Activated CD4-positive, alpha-beta T cell treated with anti-CD3 and anti-CD28 coated beads, Interleukin-2, amount 50 U/mL, for 24 hours (primary cell): ENCODE measurements at places on chromosomes 2 and 18.

DNA sequence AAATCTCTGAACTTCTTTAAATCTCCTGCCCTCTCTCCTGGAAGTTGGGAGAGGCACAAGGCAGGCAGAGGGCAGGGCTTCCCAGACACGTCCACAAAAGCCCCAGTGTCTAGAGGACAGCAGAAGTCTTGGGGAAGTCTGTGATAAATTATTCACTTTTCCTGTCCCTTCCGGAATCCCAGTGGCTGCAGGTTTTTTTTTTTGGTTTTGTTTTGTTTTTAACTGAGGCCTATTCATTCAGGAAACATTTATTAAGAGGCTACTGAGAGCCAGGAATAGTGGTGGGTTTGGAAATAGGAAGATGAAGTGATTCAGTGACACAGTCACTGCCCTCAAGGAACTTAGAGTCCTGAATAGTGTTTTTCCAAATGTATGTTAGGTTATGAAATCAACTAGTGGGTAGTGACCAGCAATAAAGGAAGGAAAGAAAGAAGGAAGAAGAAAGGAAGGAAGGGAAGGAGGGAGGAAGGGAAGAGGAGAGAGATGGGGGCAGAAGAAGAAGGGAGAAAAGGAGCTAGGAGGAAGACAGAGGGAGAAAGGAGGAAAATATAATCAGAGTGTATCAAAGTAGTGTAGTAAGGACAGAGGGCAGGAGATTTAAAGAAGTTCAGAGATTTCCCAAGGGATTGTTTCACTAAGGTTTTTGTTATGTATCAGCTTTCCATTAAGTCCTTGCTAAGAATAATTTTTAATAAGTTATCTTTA is 98.9 kb upstream of the ZFP36L2 start:
- no peak for DNase-seq

- no peak for DNase-seq
These were observed 133.8 kb downstream of the NAPG start for GRCh38 chr18:10659594-10659993.

- no peak for DNase-seq
These were observed 28.0 kb upstream of the PPP1R1C start for GRCh38 chr2:181957668-181958067.

DNA sequence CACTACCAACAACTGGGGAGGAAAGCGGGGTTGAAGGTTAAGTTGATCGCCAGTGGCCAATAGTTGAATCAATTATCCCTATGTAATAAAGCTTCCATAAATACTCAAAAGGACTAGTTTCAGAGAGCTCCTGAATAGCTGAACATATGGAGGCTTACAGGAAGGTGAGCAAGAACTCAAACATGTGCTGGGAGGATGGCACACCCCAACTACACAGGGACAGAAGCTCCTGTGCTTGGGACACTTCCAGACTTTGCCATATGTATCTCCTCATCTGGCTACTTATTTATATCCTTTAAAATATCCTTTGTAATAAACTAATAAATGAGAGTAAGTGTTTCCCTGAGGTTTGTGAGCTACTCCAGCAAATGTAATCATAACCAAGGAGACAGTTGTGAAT is 115.7 kb downstream of the HNMT start:
- no peak for DNase-seq

- no peak for DNase-seq
These were observed 140.0 kb upstream of the GPC1 start for GRCh38 chr2:240295256-240296103.

DNA sequence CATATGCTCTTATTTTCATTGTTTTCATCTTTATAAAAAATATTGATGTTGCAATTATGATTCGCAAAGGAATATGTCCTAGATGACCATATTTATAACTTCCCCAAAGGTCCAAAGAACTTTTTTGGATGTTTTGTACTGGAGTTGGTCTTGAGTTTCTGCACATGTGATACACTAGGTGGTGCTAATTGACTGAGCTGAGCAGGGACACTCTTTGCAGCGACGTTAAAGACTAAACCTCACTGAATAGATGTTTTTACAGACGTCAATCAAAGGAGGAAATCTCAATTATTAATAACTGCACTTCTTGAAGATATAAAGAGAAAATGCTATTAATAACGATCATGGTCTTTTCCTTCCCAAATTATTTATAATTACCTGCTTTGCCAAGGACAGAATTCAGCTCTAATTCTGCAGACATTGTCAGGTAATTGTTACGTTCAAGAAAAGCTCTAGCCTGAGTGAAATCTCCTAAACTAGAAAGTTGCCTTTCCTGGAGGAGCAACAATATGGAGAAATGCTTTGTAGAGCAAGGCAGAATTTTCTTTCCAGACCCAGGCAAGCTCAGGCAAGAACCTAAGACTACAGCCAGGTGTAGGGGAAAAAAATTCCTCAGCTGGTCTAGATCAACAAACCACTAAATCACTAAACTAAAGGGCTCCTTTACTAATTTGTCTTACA is 119.3 kb upstream of the RBBP8 start:
- no peak for DNase-seq

GRCh38 chr2:136407952-136408318 is 290.0 kb upstream of the CXCR4 start:
- no peak for DNase-seq

DNA sequence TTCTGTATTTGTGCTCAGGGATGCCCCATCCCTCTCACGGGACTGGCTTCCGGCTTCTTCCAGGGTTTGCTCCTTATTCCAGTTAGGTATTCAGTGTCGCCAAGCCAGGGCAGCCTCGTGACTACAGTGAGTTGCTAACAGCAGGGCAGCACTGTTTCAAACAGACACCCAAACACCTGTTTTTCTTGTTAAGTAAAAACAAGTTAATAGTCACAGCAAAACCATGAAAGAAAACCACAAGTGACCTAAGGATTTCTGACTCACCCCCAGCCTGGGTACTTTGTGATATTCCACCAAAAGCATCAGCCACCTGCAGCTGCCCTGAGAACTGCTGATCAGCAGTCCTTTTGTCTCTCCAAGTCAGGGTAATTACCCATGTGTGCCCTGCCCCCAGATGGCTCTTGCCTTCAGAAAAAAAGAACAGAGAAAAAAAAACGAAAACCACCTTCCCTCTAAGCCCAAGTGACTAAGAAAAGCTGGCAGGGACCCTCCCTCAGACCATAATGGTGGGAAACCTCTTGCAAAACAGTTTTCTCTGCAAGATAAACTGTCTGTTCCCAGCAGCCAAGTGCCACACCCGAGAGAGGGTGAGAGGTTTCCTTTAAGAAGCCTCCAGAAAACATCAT is 178.2 kb downstream of the ANAPC1 start:
- DNase-seq: peak; percentile 50

DNA sequence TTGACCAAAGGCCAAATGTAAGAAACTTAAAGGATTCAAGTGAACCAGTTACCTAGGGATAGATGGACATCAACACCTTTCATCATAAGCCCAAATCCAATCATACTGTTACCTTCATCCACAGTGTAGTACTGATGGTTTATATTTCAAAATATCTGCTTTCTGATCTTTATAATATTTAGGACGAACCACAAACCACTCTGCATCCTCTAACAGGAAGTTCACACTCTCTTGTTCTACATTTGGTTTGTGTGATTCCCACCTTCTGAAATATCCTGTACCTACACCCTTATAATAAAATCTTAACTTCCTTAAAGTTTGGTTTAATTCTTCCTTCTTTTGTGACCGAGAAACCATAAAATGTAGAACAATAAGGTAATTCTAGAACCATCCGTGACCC is 535.7 kb upstream of the CHAC2 start:
- DNase-seq: no peak

DNA sequence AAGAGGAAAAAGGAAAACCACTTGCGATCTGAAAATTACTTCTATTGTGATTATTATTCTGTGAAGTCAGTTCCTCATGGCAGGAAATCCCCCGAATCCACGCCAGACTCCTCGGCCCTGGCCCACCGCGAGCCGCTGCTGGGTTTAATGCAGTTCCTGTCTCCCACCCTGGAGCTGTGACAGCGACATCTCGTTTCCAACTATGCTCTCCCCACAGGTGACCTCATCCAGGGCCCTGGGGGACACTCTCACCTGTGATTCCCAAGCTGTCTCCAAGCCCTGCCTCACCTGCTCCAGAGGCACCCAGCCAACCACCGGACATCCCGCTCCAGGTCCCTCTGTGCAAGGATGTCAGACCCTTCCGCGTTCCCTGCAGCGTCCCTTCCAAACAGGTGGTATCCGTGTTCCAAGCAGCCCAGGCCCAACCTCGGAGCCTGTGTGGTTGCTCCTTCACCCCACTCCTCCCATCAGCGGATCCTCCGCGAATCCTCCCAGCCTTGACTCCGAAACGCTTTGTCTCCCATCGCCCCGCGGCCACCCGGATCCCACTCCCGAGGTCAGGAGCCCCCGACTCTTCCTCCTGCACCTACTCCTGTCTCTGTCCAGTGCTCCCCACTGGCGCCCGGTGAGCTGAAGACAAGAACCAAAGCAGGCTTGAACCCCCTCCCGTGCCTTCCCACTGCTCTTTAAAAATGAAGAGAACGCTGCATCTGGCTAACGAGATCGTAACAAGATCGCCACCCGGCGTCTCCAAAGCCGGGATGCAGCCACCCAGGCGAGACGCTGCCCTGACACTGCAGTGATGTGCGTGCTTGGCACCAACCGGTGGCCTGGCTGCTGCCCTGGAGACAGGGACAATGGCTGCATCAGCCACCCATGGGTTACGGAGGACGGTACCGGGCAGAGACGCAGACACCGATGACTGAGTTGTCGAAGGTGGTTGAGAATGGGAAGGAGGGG is 96.5 kb downstream of the NDUFA10 start:
- DNase-seq: no peak

DNA sequence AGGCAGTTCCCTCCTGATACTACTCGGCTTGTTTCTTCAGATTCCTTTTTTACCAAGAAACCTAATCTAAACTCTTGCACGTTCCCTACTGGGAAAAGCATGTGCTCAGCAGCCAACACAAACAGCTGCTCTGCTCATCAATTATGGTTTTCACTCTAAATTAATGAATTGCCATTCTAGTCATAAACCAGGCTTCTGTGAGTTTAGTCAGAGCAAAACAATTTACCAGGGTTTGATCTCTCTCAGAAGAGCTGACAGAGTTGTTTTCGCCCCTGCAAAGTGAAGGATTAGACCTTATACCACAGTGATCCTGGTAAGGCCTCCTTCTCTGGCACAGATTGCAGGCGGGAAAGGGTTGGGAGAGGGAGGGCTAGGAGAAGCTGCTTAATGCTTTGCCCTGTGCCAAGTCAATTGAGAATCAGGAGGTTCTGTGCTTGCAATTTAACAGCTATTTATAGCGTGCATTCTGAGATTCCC is 57.2 kb downstream of the REEP1 start:
- no peak for DNase-seq

DNA sequence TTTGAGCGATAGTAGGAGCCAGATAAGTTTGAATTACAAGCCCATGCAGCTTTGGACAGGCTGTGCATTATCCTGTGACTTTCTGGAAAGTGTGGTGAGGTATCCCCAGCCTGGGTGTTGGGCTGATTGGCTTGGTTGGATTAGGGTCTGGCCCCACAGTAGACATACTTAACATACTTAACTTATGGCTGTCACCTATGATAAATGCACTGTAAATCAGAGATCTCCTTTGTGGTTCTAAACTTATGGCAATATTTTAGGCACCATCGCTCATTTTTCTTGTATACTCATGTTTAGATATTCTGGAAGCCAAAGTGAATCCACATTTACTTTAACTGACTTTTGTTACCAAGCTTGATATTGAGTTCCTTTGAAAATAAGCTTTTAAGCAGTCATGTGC is 54.8 kb downstream of the SPTBN1 start:
- DNase-seq: no peak

DNA sequence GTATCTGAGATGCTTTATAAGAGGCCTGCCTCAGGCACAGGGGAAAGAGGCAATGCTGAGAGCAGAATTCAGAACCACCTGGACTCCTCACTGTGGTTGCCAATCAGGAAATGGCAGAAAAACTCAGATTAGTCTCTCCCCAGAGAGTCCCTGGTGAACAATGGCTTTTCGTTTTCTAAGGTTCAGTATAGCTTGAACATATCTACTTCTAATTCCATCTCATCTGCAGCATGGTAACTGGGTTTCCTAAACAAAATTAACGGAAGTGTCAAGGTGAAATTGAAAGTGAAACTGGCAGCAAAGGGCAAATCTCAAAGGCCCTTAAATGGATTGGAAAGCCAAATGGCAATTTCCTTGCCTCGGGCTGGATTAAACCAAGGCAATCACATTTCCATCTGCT is 480.2 kb upstream of the ACVR2A start:
- no peak for DNase-seq
